ENCODE measurements at places on chromosomes 5 and 9. TPM values are rescaled to one million over a fixed set of nuclear protein-coding genes. Genes with fewer than 3 reads are reported as not detected.
A peak's percentile ranks its signal among the peaks of the same experiment; 100 is the strongest.

The FOXD4 gene
- total RNA-seq: not detected

GRCh38 chr9:89526667-89527066, 28.8 kb upstream of the SEMA4D start:
- DNase-seq: no peak

DNA sequence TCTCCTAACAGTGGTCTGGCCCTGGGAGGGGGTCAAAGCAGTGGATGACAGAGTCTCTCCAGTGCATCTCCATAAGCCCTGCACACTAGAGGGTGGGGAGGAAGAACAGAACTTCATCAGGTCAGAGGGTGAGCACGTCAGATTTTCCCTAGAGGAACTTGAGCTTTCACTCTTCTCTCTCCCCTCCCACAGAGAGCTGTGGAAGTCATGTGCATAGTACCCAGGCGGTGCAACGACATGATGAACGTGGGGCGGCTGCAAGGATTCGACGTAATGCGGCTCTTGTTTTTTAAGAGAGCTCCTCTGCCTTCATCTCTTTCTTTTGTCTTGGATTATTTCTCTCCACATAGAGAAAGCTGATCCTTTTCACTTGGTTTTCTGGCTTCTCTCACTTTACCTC, 100.2 kb upstream of the OTULINL start:
- no peak for DNase-seq

DNA sequence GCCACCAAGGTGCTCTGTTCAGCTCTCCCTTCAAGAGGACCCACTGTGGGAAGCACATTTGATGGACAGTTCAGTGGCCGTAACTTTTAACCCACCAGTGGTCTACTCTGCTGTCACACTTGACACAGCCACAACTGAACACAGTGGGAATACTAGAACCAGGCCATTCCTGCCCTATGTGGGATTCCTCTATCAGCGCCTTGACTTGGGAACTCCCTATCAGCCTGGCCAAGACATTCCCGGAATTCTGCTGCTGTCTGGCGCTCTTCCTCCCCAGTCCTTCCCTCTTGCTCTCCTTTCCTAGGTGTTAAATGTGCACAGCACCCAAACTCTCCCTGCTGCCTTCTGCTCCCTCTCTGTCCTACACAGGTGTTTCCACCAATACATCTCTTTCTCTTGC, 23.1 kb upstream of the SH3PXD2B start:
- peak; percentile 40 for DNase-seq

DNA sequence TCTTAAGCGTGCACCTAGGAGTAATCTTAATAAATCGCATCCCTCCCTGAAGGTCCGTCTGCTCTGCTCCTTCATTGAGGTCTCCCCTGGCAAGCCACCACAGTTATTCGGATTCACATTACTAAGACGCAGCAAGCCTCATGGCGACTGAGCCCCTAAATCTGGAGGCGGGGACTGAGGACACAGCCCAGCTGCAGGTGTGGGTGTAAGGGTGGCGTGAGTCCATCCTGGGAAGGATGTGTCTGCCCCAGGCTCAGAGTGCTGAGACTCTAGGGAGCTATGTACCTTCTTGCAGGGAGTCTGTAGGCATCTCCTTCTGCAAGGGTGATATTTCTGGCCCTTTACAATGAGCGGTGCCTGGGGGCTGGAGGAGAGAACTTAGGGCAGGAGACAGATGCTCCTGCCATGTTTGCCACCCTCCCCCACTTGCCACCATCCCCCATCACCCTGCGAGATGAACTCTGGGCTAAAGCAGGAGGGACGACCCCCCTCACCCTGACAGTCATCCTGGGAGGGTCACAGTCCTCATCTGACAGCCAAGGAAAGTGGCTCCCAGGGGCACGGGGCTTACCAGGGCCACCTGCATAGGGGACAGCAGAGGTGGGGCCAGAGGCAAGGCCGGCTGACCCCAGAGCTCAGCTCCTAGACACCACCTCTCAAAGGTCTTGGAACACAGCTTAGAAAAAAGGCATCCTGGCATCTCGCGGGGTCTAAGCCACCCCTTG, 76.4 kb upstream of the FCN1 start:
- no peak for DNase-seq

The CTSL gene
- 104 TPM for total RNA-seq

- no peak for DNase-seq
Observed at GRCh38 chr9:118991366-118992285, 377.6 kb downstream of the BRINP1 start.

The EGR1 gene
- 83.9 TPM for total RNA-seq

GRCh38 chr9:124047251-124047672, 35.7 kb downstream of the LHX2 start:
- no peak for DNase-seq

DNA sequence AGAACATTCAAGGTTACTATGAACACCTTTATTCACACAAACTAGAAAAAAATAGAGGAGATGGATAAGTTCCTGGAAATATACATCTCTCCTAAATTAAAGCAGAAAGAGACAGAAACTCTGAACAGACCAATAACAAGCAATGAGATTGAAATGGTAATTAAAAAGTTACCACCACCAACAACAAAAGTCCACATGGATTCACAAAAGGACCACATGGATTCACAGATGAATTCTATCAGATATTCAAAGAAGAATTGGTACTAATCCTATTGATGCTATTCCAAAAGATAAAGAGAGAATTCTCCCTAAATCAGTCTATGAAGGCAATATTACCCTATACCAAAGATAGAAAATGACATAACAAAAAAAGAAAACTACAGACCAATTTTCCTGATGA, 518.9 kb downstream of the PRDM9 start:
- DNase-seq: no peak

DNA sequence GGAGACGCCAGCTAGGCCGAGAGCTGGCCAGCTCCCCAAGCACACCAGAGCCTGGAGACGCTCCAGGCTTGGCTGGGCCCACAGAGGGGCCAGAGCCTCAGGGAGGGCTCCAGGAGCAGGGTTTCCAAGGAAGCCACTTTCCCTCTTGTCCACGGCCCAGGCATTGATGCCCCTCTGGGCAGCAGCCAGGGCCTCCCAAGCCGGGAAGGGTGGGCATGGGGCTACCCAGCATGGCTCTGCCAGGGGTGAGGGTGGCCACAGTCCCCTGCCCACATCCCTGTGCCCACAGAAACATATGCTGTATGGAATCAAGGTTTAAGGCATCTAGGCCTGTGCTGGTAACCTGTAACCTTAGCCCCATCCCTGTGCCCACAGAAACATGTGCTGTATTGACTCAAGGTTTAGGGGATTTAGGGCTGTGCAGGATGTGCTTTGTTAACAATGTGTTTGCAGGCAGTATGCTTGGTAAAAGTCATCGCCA, 1.5 kb upstream of the DPP7 start:
- DNase-seq: no peak

DNA sequence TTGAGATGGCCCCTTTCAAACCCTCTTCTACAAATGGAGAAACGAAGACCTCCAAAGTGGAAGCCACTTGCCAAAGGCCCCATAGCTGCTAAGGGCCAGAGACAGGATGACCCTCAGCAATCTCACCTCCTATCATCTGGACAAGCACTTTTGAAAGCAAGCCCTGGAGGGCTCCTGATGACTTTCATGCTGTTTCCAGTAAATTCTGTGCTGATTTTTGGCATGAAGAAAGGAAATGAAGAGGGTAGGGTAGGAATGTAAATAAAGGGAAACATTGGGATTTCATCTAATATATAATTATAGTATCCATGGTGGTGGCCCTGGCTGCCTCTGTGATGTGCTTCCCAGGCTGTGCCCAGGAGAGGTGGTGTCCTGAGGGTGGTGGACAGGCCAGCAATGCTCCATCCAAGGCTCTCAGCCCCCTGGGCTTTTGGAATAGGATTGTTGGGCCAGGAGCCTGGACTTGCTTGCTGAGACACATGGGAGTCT, 208.0 kb upstream of the TRIM32 start:
- no peak for DNase-seq

The CDKN2B gene
- 0.58 TPM for total RNA-seq

DNA sequence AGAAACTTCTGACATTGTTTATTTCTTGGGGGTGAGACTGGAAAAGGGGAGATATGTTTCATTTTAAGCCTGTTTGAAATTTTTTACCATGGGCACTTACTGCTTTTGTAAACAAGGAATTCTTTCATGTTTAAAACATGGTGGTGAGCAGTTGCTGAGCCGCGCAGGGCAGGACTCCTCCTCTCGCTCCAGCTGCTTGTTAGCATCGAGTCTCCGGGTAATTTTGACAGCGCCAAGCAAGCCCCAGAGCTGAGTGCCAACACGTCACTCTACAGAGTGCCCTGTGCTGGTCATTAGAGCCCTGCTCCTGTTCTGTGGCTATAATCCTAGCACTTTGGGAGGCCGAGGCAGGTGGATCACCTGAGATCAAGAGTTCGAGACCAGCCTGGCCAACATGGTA, 116.5 kb upstream of the MSX2 start:
- no peak for DNase-seq

GRCh38 chr5:82338771-82339373, 60.7 kb upstream of the RPS23 start:
- DNase-seq: no peak

The COL23A1 gene
- total RNA-seq: under 0.01 TPM

DNA sequence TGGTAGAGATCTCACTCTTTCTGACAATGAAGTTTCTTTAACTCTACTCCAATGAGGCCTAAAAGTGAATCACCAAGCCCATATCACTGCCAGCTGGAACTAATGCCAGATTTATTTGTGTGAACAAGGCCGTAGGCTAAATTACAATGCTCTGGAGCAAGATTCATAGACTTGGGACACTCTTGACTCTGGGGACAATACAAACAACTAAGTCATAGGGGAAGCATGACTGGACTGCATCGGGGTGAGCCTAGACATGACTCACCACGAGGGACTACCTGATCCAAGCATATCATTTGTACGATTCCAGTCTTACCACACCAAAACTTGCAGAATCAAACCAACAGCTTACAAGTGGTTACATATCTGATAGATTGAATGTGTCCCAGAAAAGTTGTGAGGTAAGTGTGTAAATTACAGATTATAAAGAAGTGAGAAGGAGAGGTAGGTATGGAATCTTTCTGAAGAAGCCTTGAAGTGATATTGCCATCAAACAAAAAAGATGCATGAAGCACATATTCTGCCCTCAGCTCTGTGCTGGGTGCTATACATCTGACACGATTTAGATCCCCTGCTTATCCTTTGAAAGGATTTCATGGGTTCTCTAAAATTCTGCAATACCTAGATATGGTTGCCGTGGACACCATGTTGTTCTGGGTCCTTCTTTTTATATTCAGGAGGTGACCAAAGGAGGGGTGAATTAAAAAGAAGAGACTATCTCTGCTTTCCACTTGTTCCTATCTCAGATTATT, 199.3 kb upstream of the PDE4D start:
- no peak for DNase-seq
